Hematopoietic multipotent progenitor cell treated with erythropoietin and hydrocortisone succinate and interleukin-3 and kit ligand, for 6 days (in vitro differentiated cells): ENCODE measurements at places on chromosomes 1 and 21.

GRCh38 chr1:173062150-173062938, 11.6 kb upstream of the TNFSF18 start:
- peak; percentile 47 for DNase-seq

GRCh38 chr1:61379693-61380092, 297.3 kb downstream of the NFIA start:
- DNase-seq, result no peak

DNA sequence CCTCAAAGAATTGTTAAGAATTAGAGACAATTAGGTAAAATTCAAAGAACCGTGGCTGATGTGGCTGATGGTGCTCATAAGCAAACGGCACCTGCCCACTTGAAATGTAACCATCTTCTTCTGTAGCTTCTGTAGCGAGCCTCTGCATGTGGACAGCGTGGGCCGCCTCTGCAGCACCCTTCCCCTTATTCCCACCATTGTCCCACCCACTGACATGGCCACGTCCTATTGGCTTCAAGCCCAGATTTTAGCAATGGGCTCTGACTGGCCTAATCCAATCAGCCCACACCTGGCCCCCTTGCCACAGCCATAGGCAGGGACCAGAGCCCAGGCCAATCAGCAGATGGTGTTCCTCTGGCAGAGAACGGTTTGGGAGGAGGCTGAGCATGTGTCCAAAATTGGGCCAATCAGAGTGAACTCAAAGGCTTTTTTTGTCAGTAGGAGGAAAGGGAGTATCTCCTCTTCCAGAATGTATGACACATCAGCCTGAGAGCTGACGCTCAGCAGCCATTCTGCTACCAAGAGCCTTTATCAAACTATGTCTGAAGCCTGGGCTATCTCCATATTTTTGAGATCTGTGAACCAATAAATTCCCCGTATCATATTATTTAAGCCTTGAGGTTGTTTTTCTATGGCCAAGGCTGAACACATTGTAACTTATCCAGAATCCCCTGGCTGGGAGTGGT, 518.5 kb downstream of the SMYD3 start:
- DNase-seq, result no peak

- DNase-seq, result peak; percentile 79
Observed at GRCh38 chr1:156914440-156914856, 6.0 kb upstream of the LRRC71 start.

DNA sequence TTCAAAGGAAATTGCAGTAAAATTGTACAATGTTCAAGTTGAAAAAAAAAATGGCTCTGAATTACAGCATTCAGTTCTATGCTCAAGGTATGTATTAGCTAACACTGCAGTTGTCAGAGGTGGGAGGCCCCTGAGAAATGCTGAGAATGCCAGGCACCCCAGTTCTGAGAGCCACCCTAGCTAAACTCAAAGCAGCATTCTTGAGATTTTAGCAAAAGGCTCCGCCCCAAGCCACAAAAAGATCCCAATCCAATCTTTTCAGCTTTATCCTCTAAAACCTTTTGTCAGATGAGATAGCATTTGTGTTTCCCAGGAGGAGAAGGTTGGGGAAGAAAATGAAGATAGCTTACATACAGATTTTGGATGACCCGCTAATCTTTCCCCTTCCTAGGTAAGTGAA, 68.8 kb downstream of the SMYD2 start:
- no peak for DNase-seq

DNA sequence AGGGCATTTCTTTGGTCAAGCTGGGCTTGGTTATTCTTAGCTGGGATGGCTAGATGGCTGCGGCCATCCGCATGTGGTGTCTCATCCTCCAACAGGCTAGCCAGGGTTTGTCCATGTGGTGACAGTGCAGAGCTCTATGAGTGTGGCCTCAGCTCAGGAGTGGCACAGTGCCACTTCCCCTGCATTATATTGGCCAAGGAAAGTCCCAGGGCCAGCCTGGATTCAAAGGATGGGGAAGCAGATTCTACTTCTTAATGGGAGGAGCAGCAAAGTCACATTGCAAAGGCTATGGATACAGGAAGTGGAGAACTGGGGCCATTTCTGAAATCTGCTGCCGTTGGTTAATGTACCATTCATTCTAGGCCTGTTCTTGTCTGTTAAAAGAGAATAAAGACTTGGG, 34.4 kb downstream of the STUM start:
- DNase-seq, result no peak

DNA sequence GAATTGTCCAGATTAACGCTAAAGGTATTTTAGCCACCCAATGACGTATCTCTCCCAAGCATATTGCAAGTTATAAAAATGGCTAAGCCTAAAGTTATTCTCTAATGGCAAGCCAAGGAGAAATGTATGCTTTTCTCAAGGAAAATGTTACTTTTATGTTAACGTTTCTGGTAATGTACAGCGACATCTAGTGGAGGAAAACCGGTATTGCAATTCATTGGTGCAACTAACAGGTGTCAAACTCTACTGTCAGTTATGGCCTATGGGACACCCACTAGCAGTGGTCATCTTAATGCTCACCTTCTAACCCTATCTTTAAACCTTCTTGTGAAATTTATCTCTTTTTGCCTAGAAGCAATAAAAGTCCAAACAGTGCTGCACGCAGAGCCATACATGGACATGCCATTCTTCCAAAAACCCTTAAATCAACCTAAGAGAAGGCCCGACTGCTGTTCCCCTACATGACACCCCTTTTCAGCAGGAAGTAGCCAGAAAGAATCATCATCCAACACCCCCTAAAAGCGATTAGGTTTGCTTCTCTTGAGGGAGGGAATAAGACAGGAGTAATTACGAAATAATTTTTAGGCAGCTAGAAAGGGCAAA, 68.7 kb upstream of the LRIF1 start:
- peak; percentile 74 for DNase-seq

DNA sequence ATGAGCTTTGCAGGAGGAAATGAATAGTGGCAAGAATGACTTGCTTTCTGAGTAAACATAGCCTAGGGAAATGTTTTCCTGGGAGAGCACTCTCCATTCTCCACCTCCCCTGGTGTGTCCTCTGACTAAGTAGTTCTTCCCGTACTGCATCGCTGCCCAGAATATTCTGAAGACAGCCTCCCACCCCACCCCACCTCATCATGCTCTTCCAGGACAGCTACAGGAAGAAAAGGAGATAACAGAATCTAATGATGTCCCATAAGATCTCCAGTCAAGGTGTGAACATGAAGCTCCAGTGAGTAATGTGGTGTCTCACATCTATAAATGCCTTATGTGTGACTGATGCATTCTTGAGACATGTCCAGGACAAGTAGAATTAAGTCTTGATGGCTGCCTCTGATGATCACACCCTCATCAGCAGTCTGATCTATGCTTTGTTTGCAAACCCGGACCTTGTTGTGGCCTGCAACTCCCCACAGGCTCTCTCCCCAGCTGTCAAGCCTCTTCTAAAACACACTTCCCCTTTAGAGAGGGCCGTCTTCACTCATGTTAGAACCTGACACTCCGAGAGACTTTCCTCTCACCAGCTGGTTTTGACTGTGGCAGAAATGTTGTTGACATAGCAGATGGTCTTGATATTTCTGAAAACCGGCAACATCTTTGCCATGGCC, 183.0 kb downstream of the CYYR1 start:
- peak; percentile 47 for DNase-seq

DNA sequence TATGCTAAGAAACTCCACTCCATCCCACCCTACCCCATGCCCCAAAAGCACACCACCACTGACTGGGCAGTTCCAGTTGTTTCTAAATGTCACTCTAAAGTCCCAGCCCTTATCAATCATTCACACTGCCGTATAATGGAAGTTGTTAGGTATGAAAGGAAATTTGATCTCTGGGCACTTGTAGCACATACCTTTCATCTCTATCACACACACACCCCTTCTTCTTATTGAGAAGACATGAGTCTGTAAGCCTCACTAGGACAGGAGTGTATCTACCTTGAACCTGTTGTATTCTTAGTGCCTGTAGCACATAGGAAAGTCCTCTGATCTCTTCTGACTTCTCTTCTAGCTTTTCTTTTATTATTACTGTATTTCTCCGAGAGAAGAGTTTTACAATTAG, 22.3 kb upstream of the DHX9 start:
- no peak for DNase-seq
